ENCODE measurements at places on chromosomes 7 and 10. TPM values are rescaled to one million over a fixed set of nuclear protein-coding genes. Genes with fewer than 3 reads are reported as not detected.

Gene COL17A1
- 1,970 TPM for total RNA-seq

Gene GIMAP1
- not detected for total RNA-seq

Gene SMKR1
- 0.48 TPM for total RNA-seq

Gene LIPM
- total RNA-seq, result 0.11 TPM

Gene GHRHR
- total RNA-seq, result not detected

Gene SEMA3C
- total RNA-seq, result 99.5 TPM

Gene WNT8B
- total RNA-seq, result not detected

Gene FAM221A
- total RNA-seq, result 0.67 TPM

Gene CACNB2
- total RNA-seq, result not detected

Gene COL13A1
- 2.0 TPM for total RNA-seq

Gene KEL
- not detected for total RNA-seq

Gene SFMBT2
- 1.4 TPM for total RNA-seq

Gene ZPBP
- not detected for total RNA-seq

Gene CRHR2
- total RNA-seq, result not detected

Gene VPS37D
- 2.1 TPM for total RNA-seq

Gene DEPP1
- total RNA-seq, result 0.60 TPM

All from foreskin keratinocyte (primary cell).